ENCODE measurements at places on chromosomes 13 and 19.

GRCh38 chr13:22399801-22400420 lies 729.0 kb downstream of the FGF9 start:
- no peak for DNase-seq

DNA sequence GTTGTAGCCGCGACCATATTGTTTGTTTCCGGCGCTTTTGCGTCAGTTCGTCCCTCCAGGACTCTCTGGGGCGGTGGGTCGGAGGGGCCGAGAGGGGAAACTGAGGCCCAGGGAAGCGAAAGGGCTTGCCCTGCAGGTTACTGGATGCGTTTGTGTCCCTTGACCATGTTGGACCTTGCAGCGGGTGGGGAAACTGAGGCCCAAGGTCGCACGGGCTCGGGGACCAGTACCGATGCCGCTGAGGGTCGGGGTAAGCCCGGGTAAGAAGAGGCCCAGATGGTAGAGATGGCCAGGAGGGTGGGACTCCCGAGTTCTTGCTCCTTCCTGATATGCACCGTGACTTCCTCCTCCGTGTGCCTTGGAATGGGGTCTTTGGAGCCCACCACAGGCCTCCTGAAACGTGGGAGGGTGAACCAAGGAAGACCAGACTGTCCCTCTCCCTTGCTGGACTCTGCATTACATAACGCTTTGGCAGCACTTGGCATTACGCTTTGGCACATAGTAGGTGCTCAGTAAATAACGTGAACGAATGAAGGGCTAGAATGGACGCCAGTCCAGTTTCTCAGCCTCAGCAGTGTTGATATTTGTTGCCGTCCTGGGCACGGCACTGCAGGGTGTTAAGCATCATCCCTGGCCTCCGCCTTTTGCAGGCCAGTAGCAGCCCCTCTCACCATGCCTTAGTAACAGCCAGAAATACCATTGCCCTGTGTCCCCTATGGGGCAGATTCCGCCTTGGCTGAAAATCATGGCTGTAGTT lies 743 bp downstream of the CHAF1A start:
- DNase-seq, result no peak

DNA sequence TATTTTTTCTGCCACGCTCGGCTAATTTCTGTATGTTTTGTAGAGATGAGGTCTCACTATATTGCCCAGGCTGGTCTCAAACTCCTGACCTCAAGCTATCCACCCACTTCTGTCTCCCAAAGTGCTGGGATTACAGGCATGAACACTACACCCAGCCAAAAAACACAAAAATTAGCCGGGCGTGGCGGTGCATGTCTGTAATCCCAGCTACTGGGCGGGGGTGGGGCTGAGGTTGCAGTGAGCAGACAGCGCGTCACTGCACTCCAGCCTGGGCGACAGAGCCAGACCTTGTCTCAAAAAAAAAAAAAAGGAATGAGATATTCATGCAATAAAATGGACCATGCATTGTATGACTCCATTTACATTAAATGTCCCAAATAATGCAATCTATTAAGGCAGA lies 32.2 kb downstream of the VASP start:
- DNase-seq, result no peak

DNA sequence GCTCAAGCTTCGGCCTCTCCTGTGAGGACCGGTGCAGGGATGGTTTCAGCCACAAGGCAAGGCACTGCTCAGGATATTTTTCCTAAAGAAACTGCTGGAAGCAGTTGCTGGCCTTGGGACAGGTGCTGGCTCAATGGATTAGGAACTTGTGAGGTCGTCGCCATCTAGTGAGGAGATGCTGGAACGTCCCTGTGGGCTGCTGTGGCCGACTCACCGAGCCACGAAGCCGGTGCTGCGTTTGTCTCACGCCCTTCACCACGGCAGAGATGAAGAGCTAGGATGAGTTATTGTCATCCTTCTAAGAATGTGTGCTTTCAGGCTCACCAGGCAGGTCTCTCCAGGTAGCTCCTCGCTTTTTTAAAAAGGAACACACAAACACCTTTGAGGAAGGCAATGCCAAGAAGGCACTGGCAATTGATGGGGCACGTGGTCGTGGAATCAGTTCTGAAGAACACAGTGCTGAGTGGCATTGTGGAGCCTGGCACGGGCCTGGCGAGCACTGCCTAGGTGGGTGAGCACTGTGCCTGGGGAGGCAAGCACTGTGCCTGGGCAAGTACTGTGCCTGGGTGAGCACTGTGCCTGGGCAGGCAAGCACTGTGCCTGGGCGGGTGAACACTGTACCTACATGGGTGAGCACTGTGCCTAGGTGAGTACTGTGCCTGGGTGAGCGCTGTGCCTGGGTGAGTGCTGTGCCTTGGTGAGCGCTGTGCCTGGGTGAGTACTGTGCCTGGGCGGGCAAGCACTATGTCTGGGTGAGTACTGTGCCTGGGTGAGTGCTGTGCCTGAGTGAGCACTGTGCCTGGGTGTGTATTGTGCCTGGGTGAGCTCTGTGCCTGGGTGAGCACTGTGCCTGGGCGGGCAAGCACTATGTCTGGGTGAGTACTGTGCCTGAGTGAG lies 140.4 kb downstream of the TEX29 start:
- peak; percentile 91 for DNase-seq

- no peak for DNase-seq
Observed at GRCh38 chr19:55753401-55753800, 5.5 kb upstream of the RFPL4A start.

- DNase-seq, result no peak
Observed at GRCh38 chr19:41991025-41991424, 3.0 kb downstream of the ATP1A3 start.

- peak; percentile 58 for DNase-seq
Observed at GRCh38 chr13:44399074-44399473, 25.4 kb downstream of the SERP2 start.

GRCh38 chr19:47713046-47714021 lies at the start of gene EHD2:
Gene EHD2 (plus strand): TSS chr19:47713422. CDS start chr19:47716613, 3,191 bp downstream.
- no peak for DNase-seq

- peak; percentile 76 for DNase-seq
Observed at GRCh38 chr19:47633517-47633916, 24.6 kb downstream of the BICRA start.

- no peak for DNase-seq
Observed at GRCh38 chr13:70798385-70798784, 690.1 kb upstream of the KLHL1 start.

DNA sequence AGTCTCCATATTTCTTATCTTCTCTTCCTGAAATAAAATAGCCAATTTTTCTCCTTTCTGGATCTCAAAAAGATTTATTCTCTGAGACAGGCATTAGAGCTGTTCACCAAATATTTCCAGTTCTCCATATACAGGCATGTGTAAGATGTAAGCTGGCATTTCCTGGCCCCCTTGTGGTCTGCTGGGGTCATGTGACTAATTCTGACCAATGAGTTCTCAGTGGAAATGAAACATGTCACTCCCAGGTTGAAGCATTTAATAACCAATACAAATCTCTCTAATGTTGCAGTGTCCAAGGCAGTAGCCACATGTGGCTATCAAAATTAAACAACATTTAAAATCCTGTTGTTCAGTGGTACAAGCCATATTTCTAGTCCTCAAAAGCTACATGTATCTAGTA lies 14.8 kb upstream of the CACNA1A start:
- DNase-seq, result no peak

DNA sequence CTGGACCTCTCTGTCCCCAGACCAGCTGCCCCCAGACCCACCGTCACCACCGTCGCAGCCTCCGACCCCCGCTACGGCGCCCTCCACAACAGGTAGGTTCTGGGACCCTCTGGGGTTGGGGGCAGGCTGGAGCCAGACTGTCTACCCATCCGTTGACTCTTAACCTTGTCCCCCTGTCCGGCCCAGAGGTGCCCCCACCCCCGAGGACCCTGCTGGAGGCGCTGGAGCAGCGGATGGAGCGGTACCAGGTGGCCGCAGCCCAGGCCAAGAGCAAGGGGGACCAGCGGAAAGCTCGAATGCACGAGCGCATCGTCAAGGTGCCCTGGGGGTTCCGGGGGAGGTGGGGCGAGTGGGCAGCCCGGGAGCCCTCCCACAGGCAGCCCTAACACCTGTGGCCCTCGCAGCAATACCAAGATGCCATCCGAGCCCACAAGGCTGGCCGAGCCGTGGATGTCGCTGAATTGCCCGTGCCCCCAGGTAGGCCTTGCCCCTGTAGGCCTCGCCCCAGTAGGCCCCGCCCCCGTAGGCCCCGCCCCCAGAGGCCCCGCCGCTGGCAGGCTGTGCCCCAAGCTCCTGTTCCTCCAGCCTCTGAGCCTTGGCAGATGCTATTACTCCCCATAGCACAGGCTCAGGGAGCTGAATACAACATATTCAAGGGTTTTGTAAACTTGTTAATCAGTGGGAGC lies 12.9 kb downstream of the CC2D1A start:
- no peak for DNase-seq

DNA sequence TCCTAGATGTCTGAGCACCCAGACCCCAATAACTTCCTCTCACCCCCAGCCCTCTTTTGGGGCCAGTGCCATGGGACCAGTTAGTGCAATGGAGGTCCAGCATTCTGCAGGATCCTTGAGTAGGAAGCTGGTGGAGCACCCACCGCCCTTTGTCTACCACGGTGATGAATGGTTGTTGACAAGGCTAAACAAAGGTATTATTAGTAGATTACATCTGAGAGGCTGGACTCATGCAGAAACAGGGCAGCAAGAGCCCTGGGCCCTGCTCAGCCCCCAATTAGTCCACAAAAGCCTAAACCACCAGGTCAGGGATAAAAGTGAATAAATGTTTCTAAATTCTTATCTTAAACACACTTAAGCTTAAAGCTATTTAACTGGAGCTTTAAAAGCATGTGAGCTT lies 196.5 kb upstream of the TSHZ3 start:
- no peak for DNase-seq

DNA sequence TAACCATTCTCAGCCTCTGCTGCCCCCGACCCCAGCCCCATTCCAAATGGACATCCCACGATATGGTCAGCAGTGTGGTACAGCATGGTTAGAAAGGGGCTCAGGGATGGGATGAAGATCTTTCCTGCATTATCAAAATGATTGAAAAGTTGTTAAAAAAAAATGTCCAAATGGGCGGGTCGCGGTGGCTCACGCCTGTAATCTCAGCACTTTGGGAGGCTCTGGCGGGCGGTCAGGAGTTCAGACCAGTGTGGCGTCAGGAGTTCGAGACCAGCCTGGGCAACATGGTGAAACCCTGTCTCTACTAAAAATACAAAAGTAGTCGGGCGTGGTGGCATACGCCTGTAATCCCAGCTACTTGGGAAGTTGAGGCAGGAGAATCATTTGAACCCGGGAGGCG lies 54.3 kb upstream of the ZNF254 start:
- no peak for DNase-seq

DNA sequence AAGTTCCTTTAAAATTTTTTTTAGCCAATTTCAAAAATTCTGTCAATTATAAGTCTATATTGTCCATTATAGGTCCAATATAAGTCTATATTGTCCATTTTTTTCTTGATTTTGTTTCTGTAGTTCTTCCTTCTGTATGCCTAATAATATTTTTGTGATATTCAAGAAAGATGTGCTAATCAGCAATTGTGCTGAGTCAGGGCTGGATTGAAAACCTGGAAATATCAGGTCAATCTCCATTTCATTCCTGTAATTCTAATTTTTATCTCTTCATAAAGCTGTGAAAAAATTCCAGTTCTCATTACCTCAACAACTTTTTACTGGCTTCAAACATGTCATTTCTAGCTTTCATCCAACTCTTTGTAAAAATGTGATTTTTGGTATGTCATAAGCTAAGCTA lies 353.7 kb downstream of the SLITRK6 start:
- DNase-seq, result no peak

- no peak for DNase-seq
Observed at GRCh38 chr13:27851096-27851850, 59.0 kb downstream of the GSX1 start.

GRCh38 chr19:15357906-15358305 lies 21.7 kb downstream of the AKAP8 start:
- no peak for DNase-seq

GRCh38 chr19:1742989-1743696 lies 10.2 kb upstream of the ONECUT3 start:
- no peak for DNase-seq

GRCh38 chr19:831407-832369 lies 4.1 kb downstream of the AZU1 start:
- no peak for DNase-seq

DNA sequence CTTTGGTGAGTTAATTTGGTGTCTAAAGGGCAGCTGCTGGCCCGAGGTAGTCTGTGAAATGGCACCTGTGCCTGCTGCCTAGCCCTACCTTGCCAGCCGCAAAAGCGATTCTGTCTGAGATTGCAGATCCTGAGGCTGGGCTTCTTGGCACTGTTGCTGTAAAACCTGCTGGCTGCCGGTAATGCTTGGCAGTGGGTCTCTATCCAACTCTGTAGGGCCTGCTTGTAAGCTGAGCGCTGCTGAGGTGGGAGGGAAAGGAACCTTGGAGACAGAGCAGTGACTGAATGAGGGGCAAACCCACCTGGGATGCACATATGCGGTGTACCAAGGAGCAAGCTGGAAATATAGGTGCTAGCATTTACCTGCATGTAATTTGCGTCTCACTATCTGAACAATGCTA lies 11.7 kb downstream of the LCP1 start:
- no peak for DNase-seq

GRCh38 chr19:47573071-47574026 lies at the start of gene ZNF541:
Gene ZNF541 (minus strand): TSS chr19:47573148. CDS start chr19:47555856, 17,292 bp downstream.
- no peak for DNase-seq

DNA sequence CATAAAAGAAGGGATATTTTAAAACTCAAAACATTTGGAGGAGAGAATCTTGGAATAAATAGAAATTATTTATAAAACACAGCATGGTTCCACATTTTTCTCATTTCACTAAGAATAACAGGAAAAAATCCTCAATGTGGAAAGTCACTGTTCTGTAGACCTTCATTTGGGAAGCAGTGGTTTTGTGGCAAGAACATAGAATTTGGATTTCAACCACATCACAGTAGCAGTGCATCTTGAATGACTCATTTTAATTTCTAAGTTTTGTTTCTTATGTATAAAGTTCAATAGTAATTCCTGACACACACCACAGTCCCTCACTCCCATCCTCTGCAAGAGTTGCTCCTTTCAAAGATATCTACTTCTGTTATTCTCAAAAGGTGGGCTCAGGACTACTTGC lies 264.0 kb downstream of the ENOX1 start:
- no peak for DNase-seq

GRCh38 chr19:30762651-30763050 lies 390.5 kb downstream of the ZNF536 start:
- no peak for DNase-seq

DNA sequence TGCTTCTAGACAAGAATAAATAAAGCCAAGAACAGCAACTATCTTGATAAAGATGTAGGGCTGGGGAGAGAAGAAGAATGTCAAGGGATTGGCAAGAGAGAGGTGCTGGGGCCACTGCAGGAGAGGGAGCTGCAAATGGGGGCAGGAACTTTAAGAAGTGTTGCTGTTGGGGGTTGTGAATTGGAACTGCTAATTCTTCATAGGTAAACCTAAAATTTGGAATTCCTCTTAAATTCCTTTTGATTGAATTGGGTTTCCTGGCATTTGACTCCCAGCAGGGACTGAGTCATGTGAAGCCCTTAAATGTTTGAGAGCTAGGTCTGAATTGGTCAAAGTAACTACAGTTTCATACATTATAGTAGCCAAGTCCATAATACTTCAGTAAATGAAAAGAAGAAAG lies 305.6 kb upstream of the TMTC4 start:
- no peak for DNase-seq

DNA sequence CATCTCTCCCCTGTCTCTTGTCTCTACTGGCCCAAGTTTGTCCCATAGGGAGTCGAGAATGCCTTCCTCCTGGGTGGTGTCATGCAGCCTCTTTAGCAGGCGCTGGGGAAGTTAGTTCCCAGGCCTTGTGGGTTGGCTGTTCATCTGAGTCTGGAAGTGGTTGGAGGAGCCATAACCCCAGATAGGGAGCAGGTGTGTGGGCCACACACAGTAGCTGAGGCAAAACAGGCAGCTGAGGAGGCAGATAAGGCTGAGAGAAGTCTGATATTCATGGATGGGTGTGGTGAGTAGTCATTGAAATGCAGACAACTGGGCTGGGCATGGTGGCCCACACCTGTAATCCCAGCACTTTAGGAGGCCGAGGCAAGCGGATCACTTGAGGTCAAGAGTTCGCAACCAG lies 40.9 kb upstream of the KPNA3 start:
- no peak for DNase-seq
